ENCODE measurements at places on chromosomes 2 and 18. TPM values are rescaled to one million over a fixed set of nuclear protein-coding genes. Genes with fewer than 3 reads are reported as not detected.

GRCh38 chr18:49934457-49934856 lies 121.1 kb upstream of the ACAA2 start:
- DNase-seq, result no peak

DNA sequence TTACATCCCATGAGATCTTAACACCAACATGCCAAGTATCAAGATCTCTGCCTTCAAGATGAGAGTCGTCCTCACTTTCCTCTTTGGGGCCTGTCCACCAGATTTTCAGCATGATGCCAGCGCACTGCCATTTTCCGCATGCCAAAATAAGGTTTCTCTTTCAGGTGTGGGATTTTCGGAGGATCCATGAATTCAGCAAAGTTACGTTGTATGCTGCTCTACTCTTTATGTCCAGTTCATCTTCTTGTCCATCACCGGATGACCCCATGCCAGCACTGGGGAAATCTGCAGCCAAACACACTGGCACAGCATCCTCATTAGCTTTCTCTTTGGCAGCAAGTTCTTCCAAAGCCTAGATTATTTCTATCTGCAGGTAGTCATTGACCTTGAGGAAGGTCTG lies 4.9 kb upstream of the HAAO start:
- DNase-seq, result no peak

GRCh38 chr2:187037310-187037709 lies 188.3 kb upstream of the ZSWIM2 start:
- DNase-seq, result no peak

DNA sequence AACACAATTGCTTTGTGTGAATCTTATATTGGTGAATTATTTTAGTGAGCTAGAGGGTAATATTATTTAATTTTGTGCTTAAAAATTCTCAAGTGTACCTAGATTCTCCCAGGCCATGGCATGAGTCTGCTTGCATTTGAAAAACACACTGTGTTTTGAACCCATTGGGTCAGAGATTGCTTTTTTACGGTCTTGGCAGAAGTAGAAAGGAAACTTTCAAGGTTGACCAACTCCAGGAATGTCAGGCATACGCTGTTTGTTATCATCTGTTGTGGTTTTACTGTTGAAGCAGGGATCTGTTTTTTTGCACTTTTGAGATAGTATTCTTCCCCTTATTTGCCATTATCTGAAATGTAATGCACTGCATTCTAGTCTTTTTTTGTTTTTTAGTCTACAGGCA lies 377.4 kb downstream of the RPRM start:
- no peak for DNase-seq

DNA sequence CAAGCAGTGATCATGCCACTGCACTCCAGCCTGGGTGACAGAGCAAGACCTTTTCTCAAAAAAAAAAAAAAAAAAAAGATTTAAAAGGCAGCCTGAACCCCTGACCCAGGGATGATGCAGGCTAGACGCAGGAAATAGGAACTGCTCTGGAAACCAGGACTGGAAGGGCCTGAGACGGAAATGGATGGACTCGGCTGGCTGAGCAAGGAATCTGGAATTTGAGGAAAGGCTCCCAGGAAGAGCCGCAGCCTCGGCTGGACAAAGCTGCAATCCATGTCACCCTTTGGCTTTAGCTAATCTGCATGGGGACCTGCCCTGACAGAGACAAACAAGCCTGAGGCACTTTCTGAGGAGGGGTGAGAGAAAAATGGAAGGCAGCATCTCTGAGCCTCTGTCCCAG lies 55.0 kb upstream of the DAPL1 start:
- DNase-seq, result no peak

- peak; percentile 86 for DNase-seq
Measured at GRCh38 chr2:231677632-231678104, 30.7 kb upstream of the PTMA start.

DNA sequence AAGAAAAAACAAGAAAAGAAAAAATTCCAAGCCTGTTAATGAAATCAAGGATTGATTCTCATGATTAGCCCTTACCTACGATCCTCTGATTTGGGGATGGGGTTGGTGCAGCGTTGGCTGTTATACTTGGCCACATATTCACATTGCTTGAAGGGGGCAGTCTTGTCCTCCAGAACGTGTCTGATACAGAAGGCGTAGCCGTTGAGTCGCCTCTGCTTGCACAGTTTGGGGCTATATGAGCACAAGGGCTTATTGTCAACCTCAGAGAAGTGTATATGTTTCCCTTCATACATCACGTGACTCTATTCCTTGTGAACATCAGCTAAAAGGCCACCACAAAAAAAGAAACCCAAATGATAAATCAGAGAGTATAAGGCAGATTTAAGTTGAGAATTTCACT lies 23.2 kb downstream of the INO80D start:
- no peak for DNase-seq

- DNase-seq, result no peak
Measured at GRCh38 chr2:74436848-74437695, 4.7 kb downstream of the RTKN start.

DNA sequence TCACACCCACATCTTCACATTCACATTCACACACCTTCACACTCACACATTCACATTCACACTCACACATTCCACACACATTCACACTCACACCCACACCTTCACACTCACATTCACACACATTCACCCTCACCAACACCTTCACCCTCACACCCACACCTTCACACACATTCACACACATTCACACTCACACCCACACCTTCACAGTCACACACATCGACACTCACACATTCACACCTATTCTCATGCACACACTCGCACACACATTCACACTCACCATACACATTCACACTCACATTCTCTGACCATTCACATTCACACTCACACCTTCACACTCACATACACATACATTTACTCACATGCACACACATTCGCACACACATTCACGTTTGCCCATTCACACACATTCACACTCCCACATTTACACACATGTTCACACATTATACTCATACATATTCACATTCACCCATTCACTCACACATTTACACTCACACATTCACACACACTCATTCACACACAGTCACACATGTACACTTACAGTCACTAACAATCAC lies 62.7 kb downstream of the BIN1 start:
- DNase-seq, result no peak

DNA sequence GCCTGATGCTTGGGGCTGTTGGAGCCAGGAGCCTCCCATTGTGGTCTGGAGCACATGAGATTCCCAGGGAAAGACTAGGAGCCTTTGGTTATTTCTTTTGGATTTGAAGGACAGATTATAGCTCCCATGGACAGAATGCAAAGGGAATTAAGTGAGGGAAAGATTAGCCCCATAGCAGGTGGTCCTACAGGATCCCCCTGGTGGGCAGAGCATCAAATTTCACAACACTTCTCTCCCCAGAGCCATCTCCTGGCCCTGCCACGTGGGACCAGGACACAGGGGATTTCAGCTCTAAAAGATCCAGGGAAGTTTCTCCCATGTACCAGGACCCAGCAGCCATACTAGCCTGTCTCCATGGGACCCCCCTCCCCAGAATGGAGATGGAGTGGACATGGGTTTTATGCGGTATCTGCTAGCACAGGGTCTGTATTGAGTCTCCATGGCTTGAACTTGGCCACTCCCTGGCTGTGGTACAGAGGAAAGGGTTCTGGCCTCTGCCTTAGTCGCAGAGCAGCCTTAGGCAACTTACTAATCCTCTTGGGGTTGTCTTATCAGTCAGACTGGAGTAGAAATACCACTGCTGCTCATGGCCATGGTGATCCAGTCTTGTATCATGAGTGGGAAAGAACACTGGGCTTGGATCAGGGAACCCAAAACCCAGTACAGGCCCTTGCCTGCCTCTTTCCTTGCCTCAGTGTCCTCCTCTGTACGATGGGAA lies 6.8 kb upstream of the PLB1 start:
- no peak for DNase-seq

GCA gene
- 6.5 TPM for total RNA-seq

RTKN gene
- total RNA-seq, result not detected

GRCh38 chr2:215537611-215538010 lies 101.7 kb upstream of the FN1 start:
- DNase-seq, result no peak

GNAL gene
- 0.38 TPM for total RNA-seq

DNA sequence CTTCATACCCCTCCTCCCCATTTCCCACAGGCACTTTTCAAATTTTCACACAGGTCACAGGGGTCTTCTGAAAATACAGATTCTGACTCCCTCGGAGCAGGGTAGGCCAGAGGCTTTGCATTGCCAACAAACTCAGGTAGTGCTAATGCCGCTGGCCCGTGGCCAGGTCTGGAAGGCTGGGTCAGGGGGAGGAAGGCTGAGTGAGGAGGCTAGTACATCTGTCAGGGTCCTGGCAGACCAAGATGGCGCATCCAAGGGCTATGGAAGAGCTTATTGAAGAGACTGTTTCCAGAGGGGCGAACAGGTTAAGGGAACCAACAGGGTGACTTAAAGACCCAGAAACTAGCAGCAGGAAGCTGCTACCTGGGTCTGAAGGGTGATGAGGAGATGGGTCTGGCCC lies 336.7 kb upstream of the ID2 start:
- DNase-seq, result no peak

GRCh38 chr2:228938629-228939028 lies 332.5 kb downstream of the PID1 start:
- DNase-seq, result no peak
